ENCODE measurements at places on chromosomes 6 and 20.
A peak's percentile ranks its signal among the peaks of the same experiment; 100 is the strongest.

DNA sequence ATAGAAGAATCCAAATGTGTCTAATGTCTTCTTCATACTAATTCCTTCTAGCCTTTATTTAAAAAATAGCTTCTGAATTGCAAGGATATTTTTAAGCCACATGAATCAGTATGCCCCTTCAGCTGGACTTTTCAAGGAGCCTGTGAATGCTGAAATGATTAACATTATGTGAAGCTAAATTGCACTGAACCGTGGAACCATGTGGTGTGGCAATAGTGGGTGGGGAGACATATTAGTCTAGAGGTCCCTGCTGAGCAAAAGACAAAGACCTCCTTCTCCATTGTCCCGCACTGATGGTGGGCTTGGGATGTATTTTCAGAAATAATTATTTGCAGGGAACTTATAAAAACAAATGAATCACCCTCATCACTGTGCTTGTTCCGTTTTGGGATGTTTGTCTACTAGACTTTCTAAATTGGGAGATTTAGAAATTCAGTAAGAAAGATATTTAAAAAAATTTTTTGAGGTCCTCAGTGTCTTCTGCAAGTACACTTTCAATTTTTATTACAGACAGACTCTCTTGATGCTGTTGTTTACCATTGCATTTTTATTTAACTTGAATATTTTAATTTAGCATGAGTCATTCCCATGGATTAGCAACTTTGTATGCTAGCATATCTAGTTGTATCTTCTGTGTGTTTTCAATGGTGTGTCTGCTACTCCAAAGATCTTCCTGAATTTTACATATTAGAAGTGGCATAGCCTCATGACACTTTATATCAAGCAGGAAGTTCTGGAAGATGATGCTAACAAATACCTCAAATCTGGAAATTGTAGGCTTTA, 238.1 kb downstream of the LAMA2 start:
- DNase-seq, result no peak

- DNase-seq, result no peak
Measured at GRCh38 chr6:49721297-49721696, 8.0 kb upstream of the CRISP2 start.

DNA sequence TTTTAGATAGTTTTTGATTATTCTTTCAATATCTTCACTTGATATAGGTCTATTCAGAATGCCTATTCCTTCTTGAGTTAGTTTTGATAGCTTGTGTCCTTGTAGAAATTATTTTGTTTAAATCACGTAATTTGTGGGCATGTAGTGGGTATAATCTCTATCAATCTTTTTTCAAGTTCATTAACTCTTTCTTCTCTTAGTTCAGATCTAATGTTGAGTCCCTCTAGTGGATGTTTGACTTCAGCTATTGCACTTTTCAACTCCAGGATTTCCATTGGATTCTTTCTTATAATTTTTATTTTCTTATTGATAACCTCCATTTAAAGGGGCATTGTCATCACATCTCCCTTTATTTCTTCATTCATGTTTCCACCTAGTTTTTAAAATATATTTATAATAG, 135.6 kb downstream of the COL12A1 start:
- DNase-seq, result no peak

DNA sequence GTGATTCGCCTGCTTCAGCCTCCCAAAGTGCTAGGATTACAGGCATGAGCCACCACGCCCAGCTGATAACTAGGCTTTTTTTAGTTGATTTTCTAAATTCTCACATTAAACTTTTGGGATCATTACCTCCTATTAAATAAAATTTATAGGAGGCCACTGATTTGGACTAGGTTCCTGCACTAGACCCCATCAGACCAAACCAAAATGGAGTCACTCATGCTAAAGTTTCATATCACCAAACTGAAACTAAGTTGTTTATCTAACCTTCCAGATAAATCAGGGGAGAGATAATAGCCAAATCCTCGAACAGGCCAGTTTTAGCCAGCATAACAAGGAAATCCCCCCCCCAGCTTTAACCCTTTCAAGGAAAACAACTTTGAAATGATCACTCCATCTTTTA, 98.4 kb upstream of the SLC22A16 start:
- DNase-seq, result no peak

DNA sequence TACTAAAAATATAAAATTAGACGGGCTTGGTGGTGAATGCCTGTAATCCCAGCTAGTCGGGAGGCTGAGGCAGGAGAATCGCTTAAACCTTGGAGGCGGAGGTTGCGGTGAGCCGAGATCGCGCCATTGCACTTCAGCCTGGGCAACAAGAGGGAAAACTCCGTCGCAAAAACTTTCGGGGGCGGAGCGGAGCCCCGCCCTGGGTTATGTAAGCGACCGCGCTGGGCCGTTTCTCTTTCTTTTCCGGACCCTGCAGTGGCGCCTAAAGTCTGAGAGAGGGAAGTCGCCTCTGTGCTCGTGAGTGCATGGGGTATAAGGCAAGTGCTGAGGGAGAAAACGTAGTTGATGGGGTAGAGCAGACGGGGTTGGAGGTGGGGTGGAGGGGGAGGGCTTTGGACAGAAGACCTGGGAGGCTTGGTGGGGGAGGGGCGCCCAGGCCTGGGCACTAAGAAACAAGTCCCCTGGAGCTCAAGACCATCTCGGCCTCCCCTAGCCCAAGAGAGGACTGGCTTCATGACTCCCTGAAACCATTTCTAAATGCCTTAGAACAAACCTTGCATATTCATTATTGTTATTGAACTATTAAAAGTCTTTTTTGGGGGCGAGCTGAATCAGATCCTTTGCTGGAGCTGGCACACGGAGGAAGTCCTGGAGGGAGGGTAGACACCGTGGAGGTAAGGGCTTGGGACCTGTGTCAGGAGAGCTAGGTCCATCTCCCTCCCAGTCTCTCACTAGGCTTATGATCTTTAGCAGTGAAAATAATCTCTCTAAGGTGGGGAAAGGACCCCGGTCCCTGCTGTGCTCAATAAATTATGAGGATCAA, 2.7 kb upstream of the MICA start:
- peak; percentile 86 for DNase-seq

- DNase-seq, result no peak
Measured at GRCh38 chr6:2133716-2134310, 111.6 kb downstream of the GMDS start.

GRCh38 chr6:4922488-4923037, 81.3 kb downstream of the RPP40 start:
- no peak for DNase-seq

- no peak for DNase-seq
Measured at GRCh38 chr20:48791014-48791413, 36.8 kb downstream of the PREX1 start.

- DNase-seq, result peak; percentile 84
Measured at GRCh38 chr6:7107578-7108195, at the start of gene RREB1. Gene RREB1 (plus strand): TSS chr6:7107961. CDS start chr6:7181912, 73,951 bp downstream.

- DNase-seq, result no peak
Measured at GRCh38 chr6:152948150-152948768, 34.6 kb downstream of the FBXO5 start.

GRCh38 chr6:84522135-84522549, 242.3 kb downstream of the TBX18 start:
- no peak for DNase-seq

GRCh38 chr20:1448081-1448620, 18.5 kb downstream of the NSFL1C start:
- DNase-seq, result no peak

DNA sequence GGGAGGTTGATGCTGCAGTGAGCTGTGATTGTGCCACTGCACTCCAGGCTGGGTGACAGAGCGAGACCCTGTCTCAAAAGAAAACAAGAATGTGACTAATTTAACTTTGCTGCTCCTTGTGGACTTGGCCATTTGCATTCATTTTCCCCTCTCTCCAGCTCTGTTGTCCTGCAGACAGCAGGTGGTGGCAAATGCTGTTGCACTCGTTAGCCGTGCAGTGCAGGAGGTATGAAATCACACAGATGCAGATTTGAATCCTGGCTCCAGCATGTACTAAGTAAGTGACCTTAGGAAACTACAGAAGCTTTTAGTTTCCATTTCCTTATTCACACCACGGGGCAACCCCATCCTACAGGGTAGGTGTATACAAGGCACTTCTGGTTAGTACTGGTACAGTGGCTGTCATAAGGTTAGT, 9.6 kb upstream of the BEND3 start:
- DNase-seq, result no peak

DNA sequence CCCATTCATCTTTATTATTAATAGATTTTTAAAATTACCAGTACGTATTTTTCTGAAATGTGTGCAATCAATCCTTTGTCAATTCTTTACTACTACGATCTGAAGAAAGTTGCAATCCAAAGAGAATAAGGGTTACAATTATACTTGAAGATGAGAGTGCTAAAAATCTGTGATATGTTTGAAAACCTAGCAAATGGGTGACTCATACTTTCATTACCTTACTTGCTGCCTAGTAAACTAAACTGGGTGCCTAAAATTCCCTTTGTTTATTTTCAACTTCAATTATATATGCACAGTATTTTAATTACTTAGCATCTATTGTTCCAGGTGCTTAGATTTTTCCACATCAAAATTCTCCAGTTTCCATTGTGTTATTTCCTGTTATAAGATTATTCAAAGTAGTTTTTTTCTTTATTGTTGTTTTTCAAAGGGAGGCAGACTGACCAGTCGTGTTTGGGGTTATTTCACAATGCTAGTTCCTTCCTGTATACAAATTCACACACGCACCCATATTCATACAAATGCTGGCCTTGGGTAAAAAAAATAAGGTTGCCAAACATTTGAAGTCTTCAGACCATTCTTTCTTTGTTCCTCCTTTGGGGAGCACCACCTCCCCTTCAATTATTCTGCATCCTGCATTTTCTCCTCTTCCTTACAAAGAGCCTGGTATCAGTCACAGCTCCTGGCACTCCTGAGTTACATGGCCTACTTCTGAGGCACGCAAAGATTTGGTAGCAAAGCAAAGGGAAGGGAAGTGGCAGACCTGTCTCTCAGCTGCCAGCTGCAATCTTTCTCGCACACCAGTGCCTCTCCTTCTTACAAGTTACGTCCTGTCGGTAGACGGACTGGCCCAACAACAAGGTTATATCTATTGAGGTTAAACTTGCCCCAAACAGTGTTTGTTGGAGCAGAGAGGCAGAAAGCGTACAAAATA, 16.2 kb upstream of the FAM135A start:
- DNase-seq, result no peak

DNA sequence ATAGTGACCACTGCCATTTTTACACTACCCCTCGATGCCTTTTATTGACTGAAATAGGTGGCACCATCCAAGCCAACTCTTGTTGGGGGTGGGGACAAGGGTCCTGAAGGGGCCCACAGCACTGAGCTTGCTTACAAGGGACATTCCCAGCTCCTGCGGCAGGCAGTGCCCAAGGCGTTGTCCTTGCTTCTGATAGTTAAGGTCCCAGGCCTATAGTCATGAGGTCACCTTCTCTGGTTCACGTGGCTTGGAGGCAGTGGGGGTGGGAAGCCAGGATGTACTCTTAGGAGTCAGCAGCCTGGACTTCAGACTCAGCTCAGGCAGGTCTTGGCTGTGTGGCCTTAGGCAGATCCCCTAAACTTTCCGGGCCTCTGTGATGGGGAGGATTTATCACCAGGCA, 48.6 kb downstream of the TOX2 start:
- DNase-seq, result peak; percentile 50

DNA sequence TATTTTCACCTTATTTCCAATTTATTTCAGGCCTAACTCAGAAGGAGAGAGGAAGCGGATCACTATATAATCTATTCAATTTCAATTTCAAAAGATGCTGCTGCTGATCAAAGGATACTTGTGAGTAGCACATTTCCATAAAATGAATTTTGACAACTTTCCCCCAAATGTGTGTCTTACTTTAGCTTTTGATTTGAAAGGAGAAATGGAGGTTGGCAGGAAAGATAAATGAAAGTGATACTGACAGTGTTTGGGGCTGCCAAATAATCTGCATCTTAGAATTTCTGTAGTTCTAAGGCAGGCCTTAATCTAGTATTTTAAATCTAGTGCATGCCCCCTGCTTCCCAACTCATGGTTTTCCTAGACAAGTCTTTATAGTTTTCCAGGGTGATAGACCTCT, 535.4 kb downstream of the DOK5 start:
- no peak for DNase-seq

GRCh38 chr6:36455486-36456027, 12.8 kb downstream of the KCTD20 start:
- DNase-seq, result no peak

- no peak for DNase-seq
Measured at GRCh38 chr6:157791450-157791849, 31.6 kb upstream of the SNX9 start.

GRCh38 chr6:5215159-5215558, 45.6 kb downstream of the LYRM4 start:
- DNase-seq, result no peak
